Stimulated activated CD4-positive, alpha-beta T cell treated with anti-CD3 and anti-CD28 coated beads, TNF-alpha, amount 100 ng/mL, for 1 hour (primary cell): ENCODE measurements at places on chromosomes 12 and 14.

DNA sequence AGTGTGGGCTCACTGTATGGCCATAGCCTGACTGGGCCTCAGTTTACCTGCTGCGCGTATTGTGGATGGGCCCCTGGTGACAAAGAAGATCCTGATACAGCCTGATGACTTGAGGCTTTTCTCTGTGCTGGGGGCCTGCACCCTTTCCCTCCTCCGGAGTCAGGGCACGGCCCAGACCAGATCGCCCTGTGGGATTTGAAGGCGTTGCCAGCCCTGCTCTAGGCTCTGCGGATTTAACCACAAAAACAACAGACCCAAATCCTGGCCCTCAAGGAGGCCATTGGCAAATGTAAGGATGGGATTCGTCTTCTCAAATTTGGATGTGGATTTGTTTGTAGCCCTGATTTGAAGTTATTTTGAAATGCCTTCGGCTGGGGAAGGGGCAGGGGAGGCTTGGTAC lies 195.8 kb downstream of the TSPAN9 start:
- no peak for DNase-seq

GRCh38 chr14:54387328-54387727 lies 9.5 kb upstream of the CDKN3 start:
- no peak for DNase-seq

DNA sequence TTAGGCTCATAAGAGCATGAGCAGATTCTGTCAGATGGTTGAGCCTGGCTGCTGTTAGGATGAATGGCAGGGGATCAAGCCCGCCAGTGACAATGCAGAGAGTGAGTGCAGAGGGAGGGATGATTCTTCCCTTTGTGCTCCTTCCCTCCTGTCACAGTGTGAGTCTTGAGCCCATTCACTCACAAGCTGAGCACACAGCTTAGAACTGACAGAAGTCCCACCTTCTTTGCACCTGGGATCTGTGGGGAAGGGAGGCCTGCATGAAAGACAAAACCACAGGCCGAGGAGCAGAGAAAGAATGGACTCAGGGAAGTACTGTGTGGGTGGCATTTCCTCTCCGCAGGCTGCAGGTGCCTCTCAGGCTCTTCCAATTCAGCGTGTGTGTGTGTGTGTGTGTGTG lies 160.6 kb downstream of the KCNA5 start:
- DNase-seq = no peak

GRCh38 chr14:54241517-54241916 lies 155.3 kb upstream of the CDKN3 start:
- DNase-seq = no peak

DNA sequence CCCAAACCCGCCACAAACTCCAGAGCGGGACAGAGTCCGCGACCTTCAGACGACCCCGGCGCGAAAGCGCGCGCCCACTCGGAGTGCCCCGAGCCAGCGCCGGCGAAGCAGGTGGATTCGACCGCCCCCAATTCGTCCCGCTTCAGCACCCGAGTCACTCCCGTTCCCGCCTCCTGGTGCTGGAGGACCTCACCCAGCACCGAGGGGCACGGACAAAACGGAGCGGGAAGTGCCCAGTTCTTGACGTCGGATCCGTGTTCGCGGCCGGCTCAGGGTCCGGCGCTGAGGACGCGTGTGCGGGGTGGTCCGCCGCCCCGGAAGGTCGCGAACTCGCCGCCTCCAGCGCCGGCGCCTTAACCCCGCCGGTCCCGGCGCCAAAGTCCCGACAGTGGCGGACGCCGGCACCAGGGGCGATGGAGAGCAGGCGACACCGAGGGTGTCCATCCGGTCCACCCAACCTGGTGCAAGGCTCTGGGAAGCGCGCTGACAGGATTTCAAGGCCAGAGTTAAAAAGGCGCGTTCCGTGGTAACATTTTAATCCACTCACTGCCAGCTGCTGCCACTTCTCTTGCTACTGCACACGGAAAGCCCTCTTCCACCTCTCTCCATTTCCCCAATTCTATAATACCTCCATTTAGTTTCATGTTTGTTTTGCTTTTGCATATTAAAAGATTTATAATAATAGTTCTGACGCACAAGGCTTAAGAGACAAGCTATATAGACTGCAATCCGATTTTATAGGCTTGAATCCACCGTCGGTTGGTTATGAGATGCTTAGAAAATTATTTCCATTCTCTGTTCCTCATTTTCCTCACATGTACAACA lies 240.0 kb upstream of the CPNE8 start:
- DNase-seq = no peak

GRCh38 chr12:70721216-70721615 lies 84.0 kb upstream of the PTPRB start:
- no peak for DNase-seq

GRCh38 chr14:97920201-97920600 lies 1123.0 kb downstream of the VRK1 start:
- no peak for DNase-seq

- no peak for DNase-seq
Measured at GRCh38 chr12:70920891-70921290, 353 bp upstream of the PTPRR start.

GRCh38 chr14:36339816-36340215 lies 19.4 kb upstream of the MBIP start:
- no peak for DNase-seq

GRCh38 chr14:56422221-56422620 lies 157.4 kb upstream of the TMEM260 start:
- DNase-seq = no peak

- DNase-seq = no peak
Measured at GRCh38 chr12:53143355-53143754, 37.2 kb upstream of the ZNF740 start.

GRCh38 chr14:23002592-23002991 lies 7.4 kb downstream of the C14orf93 start:
- no peak for DNase-seq

DNA sequence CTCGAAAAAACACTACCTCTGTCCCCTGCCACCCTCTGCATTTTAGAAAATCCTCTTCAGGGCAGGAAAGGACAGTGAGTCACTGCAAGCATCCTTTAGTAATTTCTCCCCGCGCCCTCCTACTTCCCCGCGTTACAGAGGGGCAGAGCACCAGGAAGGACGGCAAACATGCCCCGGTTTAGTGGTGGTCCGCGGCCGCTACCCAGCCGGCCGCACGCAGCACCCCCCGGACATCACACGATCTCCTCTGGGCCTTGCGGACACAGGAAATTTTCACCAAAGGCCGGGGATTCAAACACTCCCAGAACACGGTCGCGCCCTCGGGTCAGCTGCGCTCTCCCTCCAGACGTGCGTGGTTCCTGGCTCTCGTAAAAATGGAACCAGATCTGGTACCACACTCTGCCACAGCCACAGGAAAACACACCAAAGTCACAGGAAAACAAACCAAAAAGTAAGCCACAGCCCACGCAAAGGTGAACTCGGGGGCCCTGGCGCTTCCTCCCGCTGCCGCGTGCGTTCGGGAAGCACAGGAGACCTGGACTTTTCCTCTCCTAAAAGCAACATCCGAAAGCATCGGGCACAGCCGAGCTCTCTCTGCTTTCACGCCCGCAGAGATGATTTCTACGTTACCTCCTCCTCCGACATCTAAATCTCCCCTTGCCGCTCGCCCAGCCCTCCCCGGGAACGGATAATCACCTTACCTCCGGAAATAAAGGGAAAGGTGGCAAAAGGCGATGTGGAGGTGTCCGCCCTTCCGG lies 839 bp downstream of the SLC38A1 start:
- no peak for DNase-seq

DNA sequence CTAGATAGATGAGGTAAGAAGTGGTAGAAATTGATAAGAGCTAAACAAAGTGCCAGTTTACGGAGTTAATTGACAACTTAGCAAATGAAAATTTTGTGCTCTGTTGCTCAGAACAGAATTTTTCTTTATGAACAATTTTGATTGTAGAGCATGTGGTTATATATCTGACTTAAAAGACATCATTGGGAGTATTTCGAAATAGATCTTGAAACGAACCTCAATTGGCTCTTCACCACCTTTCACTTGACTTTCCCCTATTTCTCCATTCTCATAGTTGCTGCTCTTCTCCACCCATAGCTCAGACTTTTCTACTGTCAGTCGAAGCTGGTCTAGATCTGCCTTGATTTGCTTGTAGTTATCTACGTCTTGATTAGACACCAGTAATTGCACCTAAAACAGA lies 212.1 kb downstream of the ITPR2 start:
- no peak for DNase-seq

GRCh38 chr12:114414031-114414865 lies 8.3 kb upstream of the TBX5 start:
- no peak for DNase-seq

DNA sequence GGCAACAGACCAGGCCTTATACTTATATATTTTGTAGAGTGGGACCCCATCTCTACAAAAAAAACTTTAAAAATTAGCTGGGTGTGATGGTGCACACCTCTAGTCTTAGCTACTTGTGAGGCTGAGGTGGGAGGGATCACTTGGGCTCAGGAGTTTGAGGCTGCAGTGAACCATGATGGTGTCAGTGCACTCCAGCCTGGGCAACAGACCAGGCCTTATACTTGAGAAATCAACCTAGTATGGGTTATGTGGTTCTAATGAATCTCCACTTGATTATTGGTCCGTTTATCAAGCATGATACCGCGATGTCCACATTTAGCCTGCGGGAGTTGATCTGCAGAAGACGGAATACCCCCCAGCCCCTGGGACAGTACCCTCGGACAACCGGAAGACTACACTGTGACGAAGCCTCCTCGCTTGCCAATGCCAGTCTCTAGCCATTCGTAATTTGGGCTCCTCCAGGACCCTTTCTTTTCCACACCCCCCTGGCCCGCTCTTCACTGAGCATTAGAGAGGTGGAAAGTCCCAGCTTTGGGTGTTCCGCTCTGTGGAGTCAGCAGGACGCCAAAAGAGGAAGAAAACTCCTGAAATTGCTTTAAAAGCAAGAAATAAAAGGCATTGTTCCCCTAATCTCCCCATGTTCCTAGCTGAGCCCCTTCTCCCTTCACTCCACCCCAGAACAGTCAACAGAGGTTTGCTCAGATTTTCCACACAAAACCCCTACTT lies 19.4 kb downstream of the LTBP2 start:
- DNase-seq = no peak

DNA sequence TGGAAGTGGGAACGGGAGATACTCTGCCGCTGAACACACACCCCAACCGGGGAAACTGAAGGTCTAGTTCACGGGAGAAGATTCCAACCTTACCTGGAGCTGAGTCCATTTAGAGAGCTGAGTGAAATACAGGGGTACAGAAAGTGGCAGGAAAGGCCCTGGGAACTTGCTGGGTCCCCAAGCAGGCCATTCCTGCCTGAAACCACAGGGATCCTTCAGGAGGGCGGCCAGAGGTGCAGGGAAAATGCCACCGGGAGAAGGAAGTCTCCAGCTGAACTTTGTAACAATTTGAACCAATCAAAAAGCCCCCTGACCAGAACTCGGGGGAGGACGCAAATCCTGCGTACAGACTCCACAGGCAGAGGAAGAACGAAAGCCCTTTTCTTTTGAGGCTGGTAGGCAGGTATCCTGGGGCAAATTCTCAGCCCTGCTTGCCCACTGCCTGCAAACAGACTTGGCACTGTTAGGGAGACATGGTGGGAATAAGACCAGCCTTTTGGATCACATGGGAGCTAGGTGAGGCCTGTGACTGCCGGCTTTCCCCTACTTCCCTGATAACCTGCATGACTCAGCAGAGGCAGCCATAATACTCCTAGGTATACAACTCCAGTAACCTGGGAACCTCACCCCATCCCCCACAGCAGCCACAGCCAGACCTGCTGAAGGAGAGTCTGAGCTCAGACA lies 170.9 kb downstream of the SEC23A start:
- DNase-seq = no peak

GRCh38 chr12:26346736-26347135 lies 151.4 kb downstream of the SSPN start:
- no peak for DNase-seq

DNA sequence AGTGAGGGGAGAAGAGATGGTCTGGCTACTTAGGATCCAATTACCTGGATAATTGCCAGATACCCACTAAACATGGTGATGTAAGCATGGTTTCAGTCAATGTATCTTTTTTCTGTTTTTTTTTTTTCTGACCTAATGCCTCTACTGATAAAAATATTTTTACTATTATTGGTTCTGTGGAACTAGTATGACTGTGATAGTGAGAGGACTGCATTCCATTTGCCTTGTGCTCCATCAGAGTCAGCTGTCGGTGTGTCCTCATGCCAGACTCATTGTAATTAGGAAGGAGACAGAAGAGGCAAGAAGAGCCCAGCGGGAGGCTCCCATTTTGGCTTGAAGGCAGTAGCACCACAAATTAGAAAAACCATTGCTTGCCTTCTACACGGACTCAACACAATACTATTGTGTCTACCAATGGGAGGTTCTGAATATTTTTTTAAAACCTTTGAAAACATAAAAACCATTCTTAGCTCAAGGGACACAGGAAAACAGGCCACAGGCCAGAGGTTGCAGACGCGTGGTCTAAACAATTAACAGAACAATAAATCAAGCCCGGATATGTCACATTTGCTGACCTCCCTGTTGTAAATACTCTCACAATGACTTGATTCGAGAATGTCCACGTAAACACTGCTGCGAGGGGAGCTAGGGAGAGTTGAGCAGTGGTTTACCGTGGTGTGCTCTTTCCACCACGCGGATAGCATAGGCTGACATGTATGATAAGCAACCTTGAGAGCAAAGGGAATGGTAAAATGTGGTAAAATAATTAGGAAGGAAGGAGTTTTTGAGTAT lies 13.5 kb upstream of the DCP1B start:
- no peak for DNase-seq

GRCh38 chr14:33839193-33840076 lies 111.4 kb downstream of the EGLN3 start:
- DNase-seq = no peak

GRCh38 chr12:68532887-68533248 lies 77.8 kb upstream of the RAP1B start:
- no peak for DNase-seq

DNA sequence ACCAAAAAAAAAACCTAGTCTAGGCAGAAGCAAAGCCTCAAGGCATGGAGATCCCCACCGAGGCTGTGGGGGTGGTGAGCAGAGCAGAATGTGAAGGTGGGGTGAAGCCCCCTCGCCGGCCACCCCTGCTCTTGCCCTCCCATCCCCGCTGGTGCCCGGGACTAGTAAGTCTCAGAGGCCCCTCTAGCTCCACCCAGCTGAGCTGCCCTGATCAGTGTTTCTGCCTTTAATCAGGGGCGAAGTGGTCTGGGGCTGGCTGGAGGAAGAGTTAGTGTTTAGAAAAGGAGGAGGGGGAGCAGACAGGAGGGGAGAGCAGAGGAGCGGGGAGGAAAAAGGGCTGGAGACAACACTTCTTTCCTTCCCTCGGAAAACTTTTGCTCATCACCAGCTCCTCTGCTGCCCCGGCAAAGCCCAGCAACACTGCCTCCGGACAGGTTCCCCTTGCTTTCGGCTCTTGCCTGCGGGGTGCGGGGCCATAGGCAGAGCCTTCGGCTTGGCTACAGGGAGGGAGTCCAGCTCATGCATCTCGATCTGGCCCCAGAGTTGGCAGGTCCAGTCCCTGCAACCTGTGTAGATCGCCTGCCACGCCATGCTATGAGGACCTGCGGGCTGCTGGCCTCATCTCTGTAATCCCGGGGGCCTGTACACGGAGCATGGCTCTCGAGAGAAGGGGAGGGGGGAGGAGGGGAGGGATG lies 3.4 kb upstream of the DLK1 start:
- DNase-seq = no peak

DNA sequence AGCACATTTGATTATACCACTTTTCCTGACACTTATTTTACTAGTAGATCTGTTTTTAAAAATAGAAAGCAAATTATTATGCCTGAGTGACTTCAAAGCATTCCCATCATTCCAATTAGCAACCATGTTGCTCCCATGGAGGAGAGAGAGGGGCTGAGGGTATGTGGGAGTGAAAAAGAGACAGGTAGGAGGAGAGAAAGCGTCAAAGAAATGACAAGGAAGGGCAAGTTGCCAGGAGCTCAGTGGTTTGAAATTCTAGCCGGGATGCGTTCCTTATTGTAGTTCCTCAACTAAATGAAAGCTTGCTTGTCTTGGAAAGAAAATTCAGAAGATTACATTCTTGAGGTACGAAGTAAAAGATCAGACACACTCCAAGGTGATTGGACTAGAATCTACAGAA lies 92.4 kb upstream of the PKP2 start:
- DNase-seq = no peak
